Stimulated activated naive B cell treated with anti-CD40 and anti-IgM and Interleukin-4, amounts not matched to agents 10 μg/mL and 1 μg/mL and 100 μg/mL, for 72 hours (primary cell): ENCODE measurements at places on chromosomes 6 and 20.

DNA sequence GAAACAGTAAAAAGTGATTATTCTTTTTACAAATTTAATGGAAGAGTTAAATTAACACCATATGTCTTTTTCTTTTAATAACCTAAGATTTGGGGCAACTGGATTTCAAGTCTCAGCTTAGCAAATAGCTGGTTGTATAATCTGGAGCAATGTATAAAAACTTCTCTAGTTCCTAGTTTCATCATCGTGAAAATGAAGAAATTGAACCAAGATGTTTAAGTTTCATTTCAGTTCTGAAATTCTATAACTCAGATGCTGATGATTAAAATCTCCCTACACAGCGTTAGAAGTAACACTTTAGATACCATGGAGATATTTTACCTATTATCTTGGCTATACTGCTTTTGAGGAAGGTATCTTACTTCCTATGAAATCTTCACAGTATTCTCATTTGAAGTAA is 252.0 kb downstream of the KIF16B start:
- DNase-seq, result no peak
- H3K27ac ChIP-seq, result no peak overlapping the region
- H3K4me3 ChIP-seq, result no peak overlapping the region

GRCh38 chr6:142300302-142300701 is 1.5 kb upstream of the ADGRG6 start:
- H3K27me3 ChIP-seq, result peaks cover 28% of the 10 kb centered on the region
- H3K4me3 ChIP-seq, result no peak overlapping the region
- no peak overlapping the region for H3K27ac ChIP-seq
- no peak for DNase-seq
- no peaks in the 10 kb centered on the region for H3K36me3 ChIP-seq

DNA sequence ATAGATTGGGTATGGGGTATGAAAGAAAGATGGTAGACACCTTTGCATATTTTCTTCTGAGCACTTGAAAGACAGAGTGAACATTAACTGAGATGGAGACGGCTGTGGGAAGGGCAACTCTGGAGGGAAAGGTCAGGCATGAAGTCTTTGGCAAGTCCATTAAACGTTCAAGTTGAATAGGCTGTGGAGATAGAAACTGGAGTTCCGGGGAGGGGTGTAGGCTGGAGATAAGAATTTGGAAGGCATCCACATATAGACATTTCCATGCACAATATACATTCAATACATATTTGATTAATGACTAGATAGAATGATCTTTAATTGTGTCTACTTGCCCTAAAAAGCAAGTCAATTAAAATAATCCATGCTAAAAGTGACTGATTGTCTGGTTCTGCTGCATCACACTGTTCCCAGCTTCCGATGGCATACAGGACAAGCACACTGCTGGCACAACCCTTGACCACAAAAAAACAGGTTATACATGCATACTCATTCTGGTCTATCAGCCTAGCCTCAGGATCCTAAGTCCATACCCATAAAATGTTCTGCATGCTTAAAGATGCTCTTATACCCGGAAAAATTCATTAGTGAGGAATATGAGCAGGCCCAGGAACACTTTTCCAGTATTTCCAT is 1.9 kb upstream of the MYLK4 start:
- peaks cover 3% of the 10 kb centered on the region for H3K4me1 ChIP-seq
- H3K36me3 ChIP-seq, result no peaks in the 10 kb centered on the region
- no peak overlapping the region for H3K27ac ChIP-seq
- peaks cover 24% of the 10 kb centered on the region for H3K27me3 ChIP-seq

DNA sequence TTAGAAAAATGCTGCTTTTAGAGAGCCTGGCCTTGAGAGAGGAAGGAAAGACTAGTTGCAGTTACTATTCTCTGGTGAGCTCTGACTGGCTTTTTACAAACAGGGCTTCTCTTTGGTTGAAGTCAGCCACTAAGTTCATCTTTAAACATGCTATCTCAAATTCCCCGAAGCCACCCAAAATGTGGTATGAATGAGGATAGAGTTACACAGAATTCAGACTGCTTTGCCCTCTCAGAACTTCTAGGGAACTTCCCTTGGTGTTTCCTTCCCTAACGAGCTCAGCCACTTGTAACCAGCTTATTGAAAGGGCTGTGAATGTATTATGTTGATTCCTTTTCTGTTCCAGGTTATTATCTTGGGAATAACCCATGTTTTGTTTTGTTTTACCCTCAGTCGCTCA is 73.5 kb downstream of the EFHC1 start:
- H3K27me3 ChIP-seq, result no peaks in the 10 kb centered on the region
- peak; percentile 41 for DNase-seq
- peaks cover 26% of the 10 kb centered on the region for H3K4me1 ChIP-seq
- H3K27ac ChIP-seq, result peak overlapping the region; percentile 81
- no peak overlapping the region for H3K4me3 ChIP-seq

DNA sequence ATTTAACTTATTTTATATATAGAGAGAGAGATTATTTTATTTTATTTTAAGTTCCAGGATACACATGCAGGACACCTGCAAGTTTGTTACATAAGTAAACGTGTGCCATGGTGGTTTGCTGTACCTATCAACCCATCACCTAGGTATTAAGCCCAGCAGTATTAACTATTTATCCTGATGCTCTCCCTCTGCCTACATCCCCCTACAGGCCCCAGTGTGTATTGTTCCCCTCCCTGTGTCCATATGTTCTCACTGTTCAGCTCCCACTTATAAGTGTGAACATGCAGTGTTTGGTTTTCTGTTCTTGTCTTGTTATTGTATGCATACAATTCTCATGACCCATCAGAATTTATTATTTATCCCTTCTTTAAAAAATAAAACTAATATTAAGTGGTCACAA is 34.6 kb downstream of the FKBP1C start:
- H3K36me3 ChIP-seq, result no peaks in the 10 kb centered on the region
- H3K27me3 ChIP-seq, result no peaks in the 10 kb centered on the region
- no peak for DNase-seq

DNA sequence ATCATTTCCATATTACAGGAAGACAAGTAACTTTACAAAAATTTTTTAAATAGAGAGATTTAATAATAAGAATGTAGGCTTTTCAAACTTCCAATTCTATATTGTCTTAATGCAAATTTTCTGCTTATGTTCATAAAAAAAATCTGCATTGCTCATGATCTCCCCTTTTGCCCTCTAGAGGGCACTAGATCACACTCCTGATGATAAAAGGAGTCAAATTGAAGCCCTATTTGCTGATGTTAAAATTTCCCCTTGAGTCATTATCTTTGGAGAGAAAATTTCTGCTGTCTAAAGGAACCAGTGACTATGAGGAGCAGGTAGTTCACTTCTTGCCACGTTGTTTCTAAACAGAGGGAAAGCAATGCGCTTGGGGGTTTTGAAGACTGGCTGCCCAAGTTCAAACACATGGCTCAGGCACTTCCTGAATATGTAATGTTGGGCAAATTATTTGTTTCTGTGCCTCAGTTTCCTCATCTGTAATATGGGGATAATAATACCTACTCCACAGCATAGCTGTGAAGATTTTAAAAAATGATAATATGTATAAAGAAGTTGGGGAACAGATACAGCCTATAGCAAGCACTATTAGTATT is 874.2 kb downstream of the TFAP2A start:
- no peak overlapping the region for H3K4me3 ChIP-seq
- no peaks in the 10 kb centered on the region for H3K27me3 ChIP-seq
- H3K4me1 ChIP-seq, result no peaks in the 10 kb centered on the region
- H3K36me3 ChIP-seq, result no peaks in the 10 kb centered on the region

DNA sequence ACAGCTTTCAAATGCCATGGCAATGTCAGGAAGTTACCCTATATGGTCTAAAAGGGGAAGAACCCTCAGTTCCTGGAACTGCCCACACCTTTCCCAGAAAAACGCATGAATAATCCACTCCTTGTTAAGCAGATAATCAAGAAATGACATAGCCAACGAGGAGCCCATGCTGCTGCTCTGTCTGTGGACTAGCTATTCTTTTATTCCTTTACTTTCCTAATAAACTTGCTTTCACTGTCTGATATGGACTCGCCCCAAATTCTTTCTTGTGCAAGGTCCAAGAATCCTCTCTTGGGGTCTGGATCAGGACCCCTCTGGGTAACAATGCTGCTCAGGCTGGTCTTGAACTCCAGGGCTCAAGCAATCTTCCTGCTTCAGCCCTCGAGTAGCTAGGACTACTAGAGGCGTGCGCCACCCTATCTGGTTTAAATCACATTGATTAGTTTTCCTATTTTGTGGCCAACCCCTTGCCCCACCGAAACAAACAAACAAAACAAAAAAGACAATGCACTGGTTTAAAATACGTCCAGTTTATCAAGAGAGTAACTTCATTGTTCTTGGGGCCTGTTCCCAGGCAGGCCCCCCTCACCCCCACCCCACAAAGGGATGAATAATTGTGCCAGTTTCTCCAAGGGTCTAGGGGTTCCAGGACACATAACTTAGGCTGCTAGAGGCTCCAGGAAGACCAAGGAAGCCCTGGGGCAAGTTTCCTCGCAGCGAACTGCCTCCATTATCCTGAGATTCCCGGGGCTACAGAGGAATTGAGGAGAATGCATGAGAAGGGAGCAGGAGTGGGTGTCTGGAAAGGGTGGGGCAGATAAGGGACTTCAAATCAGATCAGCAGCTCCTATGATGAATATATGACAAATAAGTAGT is 10.1 kb upstream of the AKAP12 start:
- H3K27ac ChIP-seq, result no peak overlapping the region
- no peaks in the 10 kb centered on the region for H3K27me3 ChIP-seq
- peak; percentile 34 for DNase-seq

GRCh38 chr20:50374541-50375078 is 135.6 kb upstream of the PTPN1 start:
- no peak overlapping the region for H3K4me3 ChIP-seq
- DNase-seq, result no peak
- H3K27ac ChIP-seq, result no peak overlapping the region
